ENCODE measurements at places on chromosomes 2 and 18. TPM values are rescaled to one million over a fixed set of nuclear protein-coding genes. Genes with fewer than 3 reads are reported as not detected.

GRCh38 chr2:223214394-223215253 lies 162.6 kb downstream of the KCNE4 start:
- no peak for DNase-seq

EVA1A gene
- not detected for total RNA-seq

DNA sequence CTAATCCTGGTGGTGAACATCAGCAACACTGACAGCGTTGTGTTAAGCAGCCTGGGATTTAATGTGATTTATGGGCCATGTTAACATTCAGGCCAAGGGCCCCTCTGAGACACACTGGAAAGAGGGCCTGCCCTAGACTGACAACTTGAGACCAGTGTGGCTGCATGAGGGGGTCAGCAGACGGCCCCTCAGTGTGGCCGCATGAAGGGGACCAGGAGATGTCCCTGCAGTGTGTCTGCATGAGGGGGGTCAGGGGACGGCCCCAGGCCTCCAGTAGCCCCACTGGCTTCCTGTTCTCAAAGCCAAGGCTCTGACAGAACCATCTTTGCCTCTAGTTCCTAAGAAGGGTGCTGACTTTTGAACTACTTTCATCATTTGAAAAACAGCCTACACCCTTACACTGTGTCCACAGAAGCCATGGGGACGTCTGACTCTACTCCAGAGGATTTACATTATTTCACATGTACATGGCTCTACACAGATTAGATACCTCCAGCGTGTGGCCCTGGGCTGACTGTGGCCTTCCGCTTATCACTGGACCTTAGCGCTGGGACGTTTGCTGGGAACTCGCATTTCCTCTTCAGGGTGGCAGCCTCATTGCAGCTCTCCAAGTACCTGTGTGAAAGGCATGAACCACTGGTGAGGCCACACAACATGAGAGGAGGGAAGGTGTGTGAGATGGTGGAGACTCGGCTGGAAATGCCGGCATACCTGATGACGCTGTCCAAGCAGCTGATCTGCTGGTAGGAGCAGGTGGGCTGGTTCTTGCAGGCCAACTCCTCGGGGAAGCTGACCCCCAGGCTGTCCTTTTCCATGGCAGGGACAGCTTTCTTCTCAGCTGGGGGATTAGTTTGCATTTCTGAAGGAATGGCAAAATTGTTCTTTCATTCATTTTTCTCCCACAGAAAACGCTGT lies 18.2 kb upstream of the HES6 start:
- no peak for DNase-seq

- no peak for DNase-seq
Measured at GRCh38 chr2:608711-609110, 68.5 kb downstream of the TMEM18 start.

- DNase-seq = no peak
Measured at GRCh38 chr18:64402636-64403035, 253.7 kb upstream of the LINC00305 start.

- no peak for DNase-seq
Measured at GRCh38 chr2:203164311-203164935, 74.4 kb upstream of the CYP20A1 start.

DNA sequence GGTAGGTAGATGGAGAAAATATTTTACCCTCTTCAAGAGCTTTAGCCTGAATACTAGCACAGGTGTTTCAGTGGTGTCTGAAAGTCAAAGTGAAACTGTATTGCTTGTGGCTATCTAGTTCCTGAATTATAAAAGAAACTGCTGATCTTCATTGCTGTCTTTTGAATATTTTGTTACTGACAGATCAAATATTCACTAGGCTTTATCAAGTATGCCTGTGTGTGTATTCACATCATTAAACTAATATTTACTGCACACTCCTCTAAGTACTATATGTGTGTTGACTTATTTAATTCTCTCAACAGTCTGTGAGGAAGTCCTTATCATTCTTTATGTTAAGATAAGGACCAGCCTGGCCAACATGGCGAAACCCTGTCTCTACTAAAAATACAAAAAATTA lies 139.6 kb downstream of the SOCS6 start:
- DNase-seq = no peak

DNA sequence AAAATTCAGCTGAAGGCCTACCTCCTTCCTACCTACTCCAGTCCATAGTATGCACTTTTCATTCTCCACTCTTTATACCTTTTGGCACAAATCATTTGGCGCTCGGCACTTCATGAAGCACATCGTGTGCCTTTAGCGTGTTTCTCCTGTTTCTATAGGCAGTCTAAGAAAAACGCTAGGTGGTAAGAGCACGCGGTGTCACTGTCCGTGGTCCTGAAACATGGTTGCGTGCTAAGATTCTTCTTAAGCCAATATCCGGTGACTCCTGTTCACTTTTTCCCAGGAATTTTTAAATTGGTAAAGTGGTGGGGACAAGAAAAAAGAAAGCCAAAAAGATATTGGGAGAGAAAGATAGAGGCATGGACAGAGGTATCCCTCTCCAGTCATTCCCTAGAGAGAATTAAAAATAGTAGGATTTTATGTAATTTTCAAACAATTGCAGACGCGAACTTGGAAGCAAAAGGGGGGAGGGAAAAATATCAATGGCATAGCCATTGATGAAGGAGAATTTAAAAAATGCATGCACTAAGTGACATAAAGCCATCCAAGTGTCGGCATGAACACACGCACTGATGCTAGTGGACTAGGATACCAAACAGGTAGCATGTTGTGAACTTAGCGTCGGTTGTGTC lies 1.4 kb upstream of the CTNNA2 start:
- DNase-seq = no peak

Data from CD4-positive, alpha-beta T cell (primary cell).